ENCODE measurements at places on chromosomes 6 and 20.

- no peak for DNase-seq
These were observed 7.7 kb upstream of the BACH2 start for GRCh38 chr6:90304308-90304707.

- no peak for DNase-seq
These were observed 45.5 kb upstream of the NRN1 start for GRCh38 chr6:6052216-6052615.

DNA sequence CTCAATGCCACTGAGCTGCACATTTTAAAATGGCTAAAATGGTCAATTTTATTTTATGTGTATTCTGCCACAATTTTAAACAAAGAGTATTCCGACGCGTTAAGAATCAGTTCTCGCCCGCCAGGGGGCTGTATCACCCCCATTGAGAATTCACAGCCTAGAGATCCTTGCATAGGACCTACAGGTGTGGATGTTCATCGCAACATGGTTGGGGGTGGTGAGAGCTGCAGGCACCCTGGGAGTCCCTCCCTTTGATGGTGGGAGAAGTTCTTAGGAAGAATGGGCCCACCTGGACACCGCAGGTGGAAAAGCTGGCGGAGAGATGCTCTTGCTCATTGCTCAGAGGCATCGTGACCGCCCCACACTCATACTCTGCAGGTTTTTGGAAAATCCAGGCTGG is 63.5 kb downstream of the SLC2A10 start:
- no peak for DNase-seq

- DNase-seq: no peak
These were observed 90.9 kb upstream of the ARMC2 start for GRCh38 chr6:108757357-108757756.

DNA sequence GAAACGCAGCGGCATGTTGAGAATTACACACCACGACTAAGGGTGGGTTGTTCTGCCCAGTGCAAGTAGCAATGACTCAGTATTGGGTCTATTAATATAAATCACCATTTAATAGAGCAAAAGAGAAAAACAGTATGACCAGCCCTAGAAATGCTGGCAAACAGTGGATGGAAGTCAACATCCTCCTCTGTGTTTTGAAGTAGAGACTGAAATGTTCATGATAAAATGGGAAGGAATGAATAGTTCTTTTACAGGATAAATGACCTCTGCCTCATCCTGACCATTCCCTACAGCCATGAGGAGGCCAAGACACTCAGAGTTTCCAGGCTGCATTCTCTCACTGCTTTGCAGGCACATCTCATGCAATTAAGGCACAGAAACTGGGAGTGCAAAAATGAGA is 111.8 kb downstream of the PSMB1 start:
- no peak for DNase-seq

GRCh38 chr20:1186367-1186991 is 1.7 kb upstream of the TMEM74B start:
- no peak for DNase-seq

DNA sequence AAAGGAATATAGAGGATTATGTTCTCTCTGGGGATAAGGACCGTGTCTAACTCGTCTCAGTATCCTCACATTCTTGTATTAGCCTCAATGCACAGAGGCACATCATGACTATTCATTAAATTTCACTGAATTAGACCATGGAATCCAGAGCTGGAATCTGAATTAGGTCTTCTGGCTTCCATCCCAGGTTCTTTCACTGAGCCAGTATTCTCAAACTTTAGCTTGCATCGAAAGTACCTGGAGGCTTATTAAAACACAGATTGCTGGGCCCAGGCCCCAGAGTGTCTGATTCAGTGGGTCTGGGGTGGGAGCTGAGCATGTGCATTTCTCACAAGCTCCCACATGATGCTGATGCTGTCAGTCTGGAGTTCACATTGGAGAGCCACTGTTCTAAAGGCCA is 142.0 kb downstream of the UST start:
- DNase-seq: no peak

DNA sequence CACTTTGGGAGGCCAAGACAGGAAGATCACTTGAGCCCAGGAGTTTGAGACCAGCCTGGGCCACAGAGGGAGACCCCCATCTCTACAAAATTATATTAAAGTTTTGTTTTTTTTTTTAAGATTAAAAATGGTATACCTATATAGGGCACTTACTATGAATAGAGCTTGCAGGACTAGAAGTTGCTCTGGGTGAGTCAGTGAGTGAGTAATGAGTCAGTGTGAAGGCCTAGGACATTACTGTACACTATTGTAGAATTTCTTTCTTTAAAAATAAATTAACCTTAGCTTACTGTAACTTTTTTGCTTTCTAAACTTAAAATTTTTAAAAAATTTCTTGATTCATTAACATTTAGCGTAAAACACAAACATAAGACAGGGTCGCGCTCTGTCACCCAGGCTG is 29.7 kb downstream of the STK35 start:
- DNase-seq: no peak

GRCh38 chr6:16271428-16271827 is 33.0 kb downstream of the GMPR start:
- no peak for DNase-seq

DNA sequence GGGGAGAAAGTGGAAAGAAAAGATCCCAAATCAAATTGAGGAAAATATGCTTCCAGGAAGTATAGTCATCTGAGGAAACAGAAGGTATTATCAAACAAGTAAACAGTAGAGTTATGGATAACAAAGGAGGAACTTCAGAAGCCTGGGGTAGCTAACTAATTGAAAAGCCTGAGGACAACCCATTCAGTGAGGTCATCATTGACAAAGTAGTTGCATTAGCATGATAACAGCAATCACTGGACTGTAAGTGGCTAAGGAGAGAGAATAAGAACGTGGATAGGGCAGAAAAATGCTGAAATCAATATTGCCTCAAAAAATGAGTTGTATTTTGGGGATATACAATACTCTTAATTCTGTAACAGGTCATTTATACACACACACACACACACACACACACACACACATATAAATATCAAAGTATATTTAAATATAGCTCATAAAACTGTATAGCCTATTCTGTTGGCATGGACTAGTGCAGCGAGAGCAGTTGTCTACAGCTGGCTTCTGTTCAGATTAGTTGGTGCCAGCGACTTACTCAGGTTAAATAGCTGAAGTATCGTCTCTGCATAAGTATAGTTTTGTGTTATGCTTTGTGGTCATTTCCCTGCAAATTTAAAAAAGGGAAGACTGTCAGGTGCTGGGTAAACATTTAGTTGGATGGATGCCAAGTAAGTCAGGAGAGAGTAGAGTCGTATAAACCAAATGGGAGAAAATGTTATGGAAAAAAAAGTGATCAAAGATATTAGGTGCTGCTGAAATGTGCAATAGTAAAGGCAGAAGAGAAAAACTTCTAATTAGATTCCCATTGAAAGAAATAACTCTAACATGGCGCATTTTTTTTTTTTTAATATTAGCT is 33.8 kb upstream of the CTAGE9 start:
- no peak for DNase-seq

DNA sequence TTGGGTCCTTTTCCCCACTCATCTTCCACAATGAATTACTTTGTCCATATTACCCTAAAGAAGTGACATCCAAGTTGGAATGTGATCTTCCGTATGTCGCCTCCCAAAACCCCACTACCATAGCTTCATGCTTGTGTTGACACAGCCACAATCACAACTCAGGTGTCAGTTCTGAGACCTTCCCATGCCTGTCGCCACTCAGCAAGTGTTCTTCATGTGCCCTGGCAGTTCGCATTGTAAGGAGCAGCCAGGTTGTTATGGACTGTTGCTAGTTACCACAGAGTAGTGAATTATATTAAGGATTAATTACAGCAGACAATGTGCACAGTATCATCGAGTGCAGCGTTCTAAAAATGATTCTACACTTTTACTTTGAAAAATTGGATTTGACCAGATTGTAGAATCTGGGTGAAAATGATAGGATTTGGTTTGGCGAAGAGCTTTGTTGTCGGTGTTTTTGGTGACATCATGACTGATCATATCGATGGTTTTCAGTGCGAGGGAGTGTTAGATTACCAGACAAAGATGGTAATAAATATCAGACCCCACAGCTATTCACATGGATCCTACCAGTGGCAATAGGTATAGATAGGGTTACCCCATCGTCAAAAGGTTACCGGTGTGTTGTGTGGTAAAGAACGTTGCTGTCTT is 1.7 kb downstream of the PCMTD2 start:
- no peak for DNase-seq

DNA sequence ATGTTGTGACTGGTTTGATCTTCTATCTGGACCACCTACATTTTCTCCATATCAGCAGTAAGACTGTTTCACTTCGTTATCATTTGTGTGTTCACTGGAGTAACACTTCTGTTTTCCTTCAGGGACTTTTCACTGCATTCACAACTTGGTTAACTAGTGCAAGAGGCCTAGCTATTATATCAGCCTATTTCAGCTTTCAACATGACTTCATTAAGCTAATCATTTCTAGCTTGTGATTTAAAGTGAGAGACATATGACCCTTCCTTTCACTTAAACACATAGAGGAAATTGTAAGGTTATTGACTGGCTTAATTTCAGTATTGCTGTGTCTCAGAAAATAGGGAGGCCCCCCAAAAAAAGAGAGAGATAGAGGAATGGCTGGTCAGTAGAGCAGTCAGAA is 622.8 kb upstream of the NRSN1 start:
- no peak for DNase-seq

DNA sequence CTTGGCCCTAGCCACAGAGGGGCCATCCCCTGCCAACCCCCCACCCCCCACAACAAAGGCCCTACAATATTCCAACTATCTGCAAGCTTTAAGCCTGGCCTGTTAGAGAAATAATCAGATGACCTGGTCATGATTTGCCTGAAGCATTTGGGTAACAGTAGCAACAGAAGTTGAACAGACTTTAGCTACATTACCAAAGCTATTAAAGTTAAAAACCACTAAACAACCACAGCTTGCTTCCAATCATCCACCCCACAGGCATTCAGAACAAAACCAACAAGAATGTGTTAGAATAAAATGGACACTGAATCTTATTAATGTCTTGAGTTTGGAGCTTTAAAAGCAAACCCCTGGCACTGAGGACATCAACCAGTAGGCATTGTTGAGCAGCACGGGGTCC is 250.9 kb downstream of the LRFN2 start:
- no peak for DNase-seq

GRCh38 chr6:71523548-71523947 is 234.9 kb downstream of the OGFRL1 start:
- no peak for DNase-seq

- no peak for DNase-seq
These were observed 66.9 kb downstream of the BCKDHB start for GRCh38 chr6:80173411-80173810.

DNA sequence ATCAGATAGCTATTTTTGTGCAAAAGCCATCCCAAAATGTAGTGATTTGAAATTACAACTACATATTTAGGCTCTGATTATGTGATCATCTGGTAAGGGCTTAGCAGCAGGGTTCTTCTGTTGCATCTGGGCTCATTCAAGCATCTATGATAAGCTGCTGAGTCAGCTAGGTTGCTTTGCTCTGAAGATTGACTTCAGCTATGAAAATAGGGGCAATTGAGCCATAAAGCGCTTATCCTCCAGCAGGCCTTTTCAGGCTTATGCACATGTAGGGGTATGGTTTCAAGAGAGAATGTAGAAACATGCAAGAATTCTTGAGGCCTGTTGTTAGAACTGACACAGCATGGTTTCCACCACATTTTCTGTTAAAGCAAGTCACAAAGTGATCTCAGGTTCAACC is 114.1 kb downstream of the PLCB1 start:
- DNase-seq: no peak

- DNase-seq: no peak
These were observed 154.7 kb upstream of the RIN2 start for GRCh38 chr20:19603376-19603750.

DNA sequence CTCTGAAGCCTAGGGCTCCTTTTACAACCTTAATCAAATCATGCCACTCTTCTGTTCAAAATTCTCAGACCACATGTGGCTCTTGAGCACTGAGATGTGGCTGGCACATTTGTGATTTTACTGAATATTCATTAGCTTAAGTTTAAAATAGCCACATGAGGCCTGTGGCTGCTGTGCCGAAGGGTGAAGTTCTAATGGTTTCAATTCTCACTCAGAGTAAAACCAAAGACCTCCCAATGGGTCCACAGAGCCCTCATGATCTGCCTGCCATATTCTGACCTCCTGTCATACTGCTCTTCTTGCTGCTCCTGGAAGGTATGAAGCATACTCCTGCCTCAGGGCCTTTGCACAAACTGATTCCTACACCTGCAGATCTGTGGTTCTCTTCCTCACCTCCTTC is 7.8 kb upstream of the CST3 start:
- DNase-seq: no peak

DNA sequence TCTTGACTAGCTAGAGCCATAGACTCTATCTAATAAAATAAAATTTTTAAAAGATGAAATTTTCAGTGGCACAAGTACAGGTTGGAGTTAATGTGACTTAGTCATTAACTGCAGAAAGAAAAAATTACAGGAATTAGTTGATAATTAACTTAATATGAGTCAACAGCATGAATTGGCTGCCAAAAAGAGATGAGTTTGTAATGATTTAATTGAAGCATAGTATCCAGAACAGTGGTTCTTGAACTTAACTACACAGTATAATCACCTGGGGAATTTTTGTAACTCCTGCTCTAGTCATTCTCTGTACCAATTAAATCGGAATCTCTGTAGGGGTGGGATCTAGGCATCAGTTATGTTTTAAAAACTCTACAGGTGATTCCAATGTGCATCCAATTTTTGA is 46.3 kb upstream of the HMGN3 start:
- DNase-seq: no peak

DNA sequence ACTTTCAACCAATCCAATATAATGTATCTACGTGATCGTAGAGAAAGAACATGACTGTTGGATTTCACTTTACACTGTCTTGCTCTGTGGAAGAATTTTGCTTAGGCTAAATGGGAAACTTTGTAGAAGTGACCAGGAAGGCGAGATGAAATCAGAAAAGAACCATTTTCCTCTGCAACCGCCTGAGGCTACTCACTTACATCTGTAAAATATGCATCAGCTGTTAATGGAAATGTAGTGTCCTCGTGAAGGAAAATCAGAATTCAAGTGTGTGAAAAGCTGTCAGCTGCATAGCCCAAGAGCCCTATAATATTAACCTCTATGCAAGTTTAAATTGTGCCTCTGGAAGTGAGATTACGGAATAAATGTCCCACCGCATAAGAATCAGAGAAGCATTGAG is 277.9 kb downstream of the C6orf118 start:
- DNase-seq: no peak

DNA sequence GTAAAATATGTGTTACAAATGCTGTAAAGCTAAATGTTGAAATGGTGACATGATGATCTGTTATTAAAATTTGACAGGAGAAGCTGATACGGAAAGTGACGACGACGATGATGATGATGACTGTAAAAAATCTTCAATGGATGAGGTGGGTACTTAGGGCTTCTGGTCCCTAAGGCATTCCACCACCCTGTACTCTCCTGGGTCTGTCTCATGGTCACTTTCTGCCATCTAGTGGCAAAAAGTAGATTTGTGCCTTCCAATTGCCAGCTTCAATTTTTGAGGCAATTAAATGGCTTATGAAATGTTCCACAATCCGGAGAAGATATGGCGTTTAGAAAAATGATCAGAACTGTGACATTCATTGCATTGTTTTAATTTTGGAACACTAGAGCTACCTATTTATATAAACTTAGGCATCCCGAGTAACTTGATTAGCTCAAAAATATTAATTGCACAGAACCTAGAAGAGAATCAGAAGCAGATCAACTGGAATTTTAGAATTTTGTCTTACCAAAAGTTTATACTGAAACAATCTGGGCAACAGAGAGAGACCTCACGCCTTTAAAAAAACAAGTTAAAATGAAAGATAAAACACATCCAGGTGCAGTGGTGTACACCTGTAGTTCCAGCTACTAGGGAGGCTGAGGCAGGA is 346.5 kb upstream of the PLCB4 start:
- no peak for DNase-seq

Measured in stimulated activated CD8-positive, alpha-beta memory T cell treated with anti-CD3 and anti-CD28 coated beads, Interleukin-4, amount 100 ng/mL, for 4 hours (primary cell).